ENCODE measurements at places on chromosomes 4 and X. TPM values are rescaled to one million over a fixed set of nuclear protein-coding genes. Genes with fewer than 3 reads are reported as not detected.
A peak's percentile ranks its signal among the peaks of the same experiment; 100 is the strongest.

Gene PI4K2B
- 9.1 TPM for total RNA-seq

DNA sequence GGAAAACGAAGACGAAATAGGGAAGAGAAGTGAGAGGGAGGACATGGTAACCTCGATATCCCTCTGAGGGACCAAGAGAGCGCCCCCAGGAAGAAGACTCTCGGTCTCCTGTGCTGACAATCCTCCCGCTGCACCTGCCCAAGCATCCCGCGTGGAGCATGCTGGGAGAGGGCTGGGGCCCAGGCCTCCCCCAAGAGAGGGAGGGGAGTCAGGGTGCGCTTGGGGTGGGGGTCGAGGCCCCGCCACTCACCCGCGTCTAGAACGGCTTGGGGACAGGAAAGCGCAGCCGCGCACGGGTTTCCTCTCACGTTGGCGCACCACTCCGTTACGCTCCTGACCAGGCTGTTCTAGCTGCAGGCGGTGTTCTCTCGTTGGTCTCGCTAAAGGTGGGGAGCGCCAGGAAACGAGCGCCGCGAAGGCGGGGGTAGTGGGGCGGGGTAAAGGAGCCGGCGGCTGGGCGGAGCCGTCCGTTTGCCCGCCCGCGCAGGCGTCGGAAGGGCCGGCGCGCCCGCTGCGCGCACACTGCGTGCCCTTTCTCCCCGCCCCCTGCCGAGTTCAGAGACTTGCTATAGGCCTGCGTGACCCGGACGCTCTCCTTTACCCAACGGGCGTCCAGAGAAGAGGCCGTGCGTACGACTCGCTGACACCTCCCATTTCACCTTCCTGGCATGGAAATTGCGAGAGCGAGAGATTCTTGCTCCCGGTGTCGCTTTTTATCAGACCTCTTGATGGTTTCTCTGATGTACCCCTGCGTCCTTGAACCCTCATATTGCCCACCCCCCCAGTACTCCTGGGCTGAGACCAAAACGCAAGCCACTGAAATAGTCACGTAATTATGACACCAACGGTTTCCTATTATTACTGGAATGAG, at the start of gene C1GALT1C1:
C1GALT1C1 (minus strand) TSS at position 388 of the 871 bp plus-strand sequence. CDS start 2,888 bp downstream, outside the sequence.
- peak; percentile 86 for DNase-seq

- no peak for DNase-seq
Measured at GRCh38 chrX:154731881-154732280, 19.0 kb downstream of the GAB3 start.

- DNase-seq: no peak
Measured at GRCh38 chr4:25088093-25088952, 57.6 kb upstream of the LGI2 start.

Gene FAM47E
- 1.2 TPM for total RNA-seq

GRCh38 chr4:175229154-175229553, 311.0 kb downstream of the ADAM29 start:
- DNase-seq: no peak

- DNase-seq: no peak
Measured at GRCh38 chr4:158074851-158075250, 98.0 kb downstream of the GASK1B start.

Gene PDK3
- total RNA-seq: 23.4 TPM

GRCh38 chr4:169818063-169818679, 60.4 kb upstream of the HPF1 start:
- DNase-seq: no peak

Gene SSX1
- total RNA-seq: not detected

- DNase-seq: no peak
Measured at GRCh38 chr4:128553686-128554515, 255.6 kb upstream of the JADE1 start.

DNA sequence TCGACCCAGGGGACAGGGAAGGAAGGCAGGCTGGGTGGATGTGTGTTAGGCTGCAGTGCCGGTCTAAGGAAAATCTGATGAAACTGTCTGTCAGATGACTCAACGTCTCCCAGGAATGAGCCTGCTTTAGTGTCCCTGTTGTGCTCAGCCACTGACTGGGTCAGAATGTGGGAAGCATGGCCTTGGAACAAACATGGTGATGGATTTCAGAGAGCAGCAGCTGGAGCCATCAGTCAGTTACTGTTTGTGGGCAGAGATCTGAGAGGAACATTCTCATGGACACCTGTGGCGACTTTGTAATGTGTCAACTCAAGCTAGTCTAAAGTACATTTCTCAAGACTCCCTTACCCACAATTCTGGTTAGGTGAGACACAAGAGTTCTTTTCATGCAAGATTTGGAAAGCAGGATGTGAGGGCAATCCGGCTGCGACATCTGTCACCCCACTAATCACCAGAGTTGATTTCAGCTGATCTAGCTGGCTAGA, 63.2 kb downstream of the ANAPC10 start:
- no peak for DNase-seq

Gene SPACA5
- total RNA-seq: not detected

- DNase-seq: no peak
Measured at GRCh38 chr4:90215286-90215685, 88.1 kb downstream of the CCSER1 start.

Gene TMEM144
- 6.3 TPM for total RNA-seq

Gene STK26
- total RNA-seq: 103 TPM

Gene TRIM2
- total RNA-seq: 48.8 TPM

DNA sequence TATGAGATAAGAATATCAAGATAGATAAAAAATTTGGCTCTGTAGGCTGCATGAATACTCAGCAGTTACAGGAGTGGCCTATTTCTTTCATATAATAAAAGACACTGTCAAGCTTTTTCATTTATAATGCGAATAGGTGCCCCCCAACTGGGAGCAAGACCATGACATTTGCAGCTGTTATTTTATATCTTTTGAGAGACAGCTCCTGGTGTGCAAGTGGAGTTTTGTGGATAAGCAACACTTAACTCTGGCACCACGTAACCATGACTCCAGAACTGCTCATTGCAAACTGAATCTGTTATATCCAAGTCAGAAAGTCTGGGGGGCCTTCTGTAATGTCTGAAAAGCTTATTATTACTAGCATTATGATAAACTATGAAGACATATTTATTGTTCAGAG, 1372.4 kb downstream of the C4orf33 start:
- DNase-seq: no peak

DNA sequence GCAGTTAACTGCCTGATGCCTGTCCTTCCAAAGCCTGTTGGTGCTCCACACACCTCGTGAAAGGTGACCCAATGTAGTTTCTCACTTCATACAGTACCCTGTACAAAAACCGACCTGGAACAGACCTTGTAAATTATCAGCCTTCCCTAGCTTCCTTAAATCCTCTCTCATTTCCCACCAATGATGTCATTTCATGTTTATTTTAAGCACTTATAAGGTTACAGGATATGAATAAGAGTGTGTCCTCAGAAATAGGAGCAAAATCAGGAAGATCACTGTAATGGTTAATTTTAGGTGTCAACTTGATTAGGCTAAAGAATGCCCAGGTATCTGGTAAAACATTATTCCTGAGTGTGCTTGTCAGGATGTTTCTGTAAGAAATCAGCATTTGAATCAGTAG, 44.7 kb downstream of the TMEM150C start:
- DNase-seq: no peak

Gene ASB11
- total RNA-seq: not detected

Measured in mesothelial cell of epicardium (in vitro differentiated cells).